Kidney tubule cell (primary cell): ENCODE measurements at places on chromosomes 2 and 18.

GRCh38 chr2:190458352-190459107 lies 50.4 kb downstream of the MFSD6 start:
- no peak for DNase-seq

- DNase-seq: no peak
Observed at GRCh38 chr2:19355416-19355821, 3.0 kb downstream of the OSR1 start.

DNA sequence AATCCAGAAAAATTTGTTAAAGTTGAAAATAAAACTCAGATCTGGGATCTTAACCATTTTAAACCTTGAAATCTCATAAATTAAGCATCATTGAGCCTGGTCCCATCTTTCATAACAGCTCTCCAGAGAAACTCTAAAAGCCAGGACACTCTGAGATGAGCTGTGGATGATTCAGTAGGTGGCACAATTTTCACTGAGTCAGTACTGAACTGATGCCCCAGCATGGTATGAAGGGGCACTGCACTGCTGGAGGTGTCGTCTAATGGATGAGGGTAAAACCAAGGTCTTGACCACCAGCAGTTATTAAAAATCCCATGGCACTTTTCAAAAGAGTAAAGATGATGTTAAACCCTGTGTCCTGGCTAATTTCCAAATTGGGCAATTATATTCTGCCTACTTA lies 170.6 kb downstream of the FIGN start:
- DNase-seq: peak; percentile 24

DNA sequence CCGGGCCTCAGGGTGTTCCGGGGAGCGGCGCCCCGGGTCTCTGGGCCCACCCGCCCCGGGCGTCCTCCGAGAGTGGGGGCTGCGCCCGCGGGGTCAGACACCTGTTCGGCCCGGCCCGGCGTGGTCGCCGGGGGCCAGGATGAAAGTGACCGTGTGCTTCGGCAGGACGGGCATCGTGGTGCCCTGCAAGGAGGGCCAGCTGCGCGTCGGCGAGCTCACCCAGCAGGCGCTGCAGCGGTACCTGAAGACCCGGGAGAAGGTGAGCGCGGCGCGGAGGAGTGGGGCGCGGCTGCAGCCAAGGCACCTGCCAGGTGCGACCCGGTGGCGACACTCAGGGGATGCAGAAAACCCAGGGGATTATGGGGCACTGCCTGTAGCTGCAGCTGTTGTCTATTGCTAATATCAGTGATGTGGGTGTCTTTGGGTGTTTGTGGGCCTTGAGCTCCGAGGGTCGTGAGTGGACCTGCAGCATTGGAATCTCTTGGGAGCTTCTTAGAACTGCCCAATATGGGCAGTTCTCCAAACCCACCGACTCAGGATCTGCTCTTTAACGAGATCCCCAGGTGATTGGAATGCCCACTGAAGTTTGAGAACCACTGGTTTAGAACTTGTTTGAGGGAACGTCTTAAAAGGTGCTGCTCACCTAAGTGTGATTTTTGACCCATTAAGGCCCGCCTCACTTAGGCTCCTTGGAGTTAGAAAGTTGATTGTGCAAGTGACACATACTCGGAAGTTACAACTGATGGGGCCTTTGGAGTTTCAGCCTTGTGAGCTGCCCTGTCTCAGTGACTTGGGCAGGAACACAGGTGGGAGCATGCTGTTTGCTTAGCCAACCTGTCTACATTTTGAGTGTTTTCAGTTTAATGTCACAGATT lies 823 bp downstream of the PARD3B start:
- peak; percentile 50 for DNase-seq

- DNase-seq: no peak
Observed at GRCh38 chr18:80172056-80172455, 63.0 kb downstream of the ADNP2 start.

DNA sequence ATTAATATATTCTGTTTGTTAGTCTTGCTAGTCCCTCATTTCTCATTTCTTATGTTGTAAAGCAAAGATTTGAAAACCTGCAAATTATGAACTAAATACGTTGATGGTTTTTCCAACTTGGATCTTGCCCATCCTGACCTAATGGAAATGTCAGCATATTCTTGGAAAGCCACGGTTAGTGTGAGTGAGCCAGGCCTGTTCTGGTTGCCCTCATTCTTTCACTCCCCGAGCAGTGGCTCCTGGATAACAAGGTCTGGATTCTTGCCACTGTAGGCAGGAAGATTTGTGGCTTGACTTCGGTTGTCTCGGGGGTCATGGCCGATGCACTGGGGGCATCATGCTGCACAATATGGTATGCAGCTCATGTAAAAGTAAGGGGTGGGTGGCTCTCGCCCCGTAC lies 359.1 kb downstream of the MEIS1 start:
- no peak for DNase-seq

- DNase-seq: no peak
Observed at GRCh38 chr2:237865623-237866041, 6.2 kb downstream of the RAMP1 start.

- DNase-seq: no peak
Observed at GRCh38 chr2:131014141-131014540, 79.1 kb downstream of the FAM168B start.

- DNase-seq: no peak
Observed at GRCh38 chr2:8281950-8282857, 399.7 kb upstream of the ID2 start.

- DNase-seq: peak; percentile 79
Observed at GRCh38 chr2:37588316-37588777, 83.1 kb downstream of the CDC42EP3 start.

DNA sequence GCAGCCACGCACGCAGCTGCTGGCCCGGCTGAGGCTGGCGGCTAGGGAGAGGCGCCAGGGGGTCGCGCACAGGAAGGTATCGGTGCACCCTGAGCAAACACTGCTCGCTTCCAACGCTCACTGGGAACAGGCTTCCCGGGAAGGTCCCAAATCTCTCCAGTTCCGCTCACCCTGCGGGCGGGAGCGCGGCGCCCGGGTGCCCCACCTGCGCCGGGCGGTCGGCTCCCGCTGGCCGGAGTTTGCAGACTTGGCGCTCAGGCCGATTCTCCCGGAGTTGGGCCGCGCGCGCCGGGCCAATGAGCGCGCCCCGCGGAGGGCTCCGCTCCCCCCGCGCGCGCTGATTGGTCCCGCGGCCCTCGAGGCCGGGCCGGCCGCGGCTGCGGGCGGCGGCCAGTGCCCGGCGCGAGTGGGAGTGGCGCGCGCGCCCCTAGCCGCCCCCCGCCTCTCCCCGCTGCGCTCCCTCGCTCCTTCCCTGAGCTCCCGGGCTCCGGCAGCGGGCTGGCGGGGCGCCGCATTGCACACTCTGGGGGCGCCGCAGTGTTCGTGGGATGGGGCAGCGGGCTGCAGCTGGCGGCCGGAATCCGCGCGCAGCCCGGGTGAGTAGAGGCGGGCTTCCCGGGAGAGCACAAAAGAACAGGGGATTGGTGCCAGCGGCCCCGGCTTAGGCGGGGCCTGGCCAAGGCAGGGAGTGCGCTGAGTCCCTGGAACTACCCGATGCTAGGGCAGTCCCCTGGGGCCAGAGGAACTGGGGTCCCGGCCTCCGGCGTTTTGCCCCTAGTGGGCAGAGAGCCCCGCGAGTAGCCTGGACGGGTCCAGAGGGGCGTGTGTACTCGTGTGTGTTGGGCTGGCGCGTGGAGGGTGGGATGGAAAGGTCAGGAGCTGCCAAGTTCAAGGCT lies at the start of gene LYPD6:
TSS of gene LYPD6 (plus strand) at position 461 of the 896 bp plus-strand sequence. CDS start 107,122 bp downstream, outside the sequence.
- DNase-seq: peak; percentile 83
